ENCODE measurements at places on chromosomes 13 and 19.
A peak's percentile ranks its signal among the peaks of the same experiment; 100 is the strongest.

GRCh38 chr19:46408664-46409039 is 4.7 kb downstream of the CCDC8 start:
- no peak for DNase-seq

DNA sequence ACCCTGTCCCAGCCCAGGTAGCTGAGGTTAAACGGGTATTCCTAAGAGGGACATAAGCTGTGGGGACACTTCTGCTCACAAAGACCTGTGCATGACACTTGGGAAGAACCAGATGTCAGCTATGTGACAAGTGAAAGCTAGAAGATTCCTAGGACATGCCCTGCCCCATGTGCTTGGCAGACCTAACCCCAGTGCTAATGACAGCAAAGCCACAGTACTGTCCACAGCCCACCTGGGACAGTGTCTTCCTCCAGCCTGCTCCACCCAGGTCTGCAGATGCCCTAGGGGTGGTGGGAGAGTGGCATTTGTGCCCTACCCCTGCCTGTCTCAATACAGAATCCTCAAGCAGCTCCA is 18.4 kb upstream of the EPHX3 start:
- DNase-seq: no peak

DNA sequence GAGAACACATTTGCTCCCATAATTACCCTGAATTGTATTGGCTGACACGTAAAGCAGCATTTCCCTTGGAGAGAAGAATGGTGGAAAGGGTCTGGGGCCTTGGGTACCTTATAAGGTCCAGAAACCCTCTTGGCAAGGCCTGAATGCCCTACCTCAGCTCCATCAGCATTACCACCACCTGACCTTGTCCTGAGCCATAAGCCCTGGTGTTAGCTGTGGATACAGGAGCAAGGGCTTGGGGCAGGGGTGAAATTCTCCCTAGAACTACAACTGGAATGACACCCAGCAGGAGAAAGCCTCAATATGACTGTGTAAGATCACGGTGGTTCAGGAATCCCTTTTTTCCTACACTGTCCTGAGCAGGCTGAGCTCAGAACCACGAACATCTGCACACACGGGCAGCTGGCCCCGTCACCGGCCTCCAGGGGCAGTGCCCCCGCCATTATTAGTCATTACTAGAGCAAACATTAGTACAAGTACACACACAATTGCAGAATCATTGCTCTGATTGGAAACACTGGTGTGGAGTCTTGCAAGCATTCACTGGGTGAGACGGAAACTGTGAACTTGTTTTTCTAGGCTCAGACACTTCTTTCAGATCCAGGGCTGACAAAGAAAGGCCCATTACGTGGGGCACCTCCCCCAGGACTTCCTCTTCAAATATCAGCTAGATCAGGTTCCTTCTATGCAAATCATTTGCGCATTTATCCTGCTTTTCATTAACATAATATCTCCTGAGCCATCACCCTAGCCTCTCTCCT is 26.8 kb upstream of the MTIF3 start:
- DNase-seq: peak; percentile 17

DNA sequence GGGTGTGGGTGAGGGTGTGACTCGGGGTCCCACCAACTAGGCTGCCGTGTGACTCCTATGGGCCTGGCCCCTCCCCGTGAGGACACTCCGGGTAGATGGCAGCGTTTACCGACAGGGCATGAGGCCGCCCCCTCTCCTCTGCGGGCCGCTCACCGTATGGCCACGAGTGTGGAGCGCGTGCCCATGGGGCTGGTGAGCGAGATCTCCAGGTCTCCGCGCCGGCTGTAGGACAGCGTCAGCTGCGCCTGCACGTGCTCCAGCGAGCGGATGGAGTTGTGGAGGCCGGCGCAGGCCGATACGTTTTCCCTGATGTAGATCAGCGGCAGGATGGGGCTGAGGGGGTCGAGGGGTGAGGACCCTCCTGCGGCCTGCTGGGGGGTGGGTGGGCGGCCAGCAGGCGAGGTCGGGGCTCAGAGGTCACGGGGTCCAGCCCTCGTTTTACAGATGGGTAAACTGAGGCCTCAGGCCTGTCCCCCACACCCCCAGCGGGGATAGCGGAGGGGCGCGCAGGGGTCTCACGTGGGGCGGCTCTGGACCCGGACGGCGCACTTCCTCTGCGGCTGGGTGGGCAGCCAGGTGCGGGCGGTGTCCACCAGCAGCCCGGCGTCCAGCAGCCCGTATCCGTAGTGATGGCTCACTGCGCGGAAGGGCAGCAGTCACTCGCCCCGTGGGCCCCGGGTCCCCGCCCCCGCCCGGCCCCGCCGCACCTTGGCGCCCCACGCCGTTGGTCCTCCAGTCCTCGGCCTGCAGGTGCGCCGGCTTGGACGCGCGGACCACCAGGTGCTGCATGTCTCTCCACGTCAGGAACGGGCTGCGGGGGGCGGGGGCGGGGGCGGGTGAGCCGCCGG is 4.3 kb upstream of the C19orf25 start:
- no peak for DNase-seq

DNA sequence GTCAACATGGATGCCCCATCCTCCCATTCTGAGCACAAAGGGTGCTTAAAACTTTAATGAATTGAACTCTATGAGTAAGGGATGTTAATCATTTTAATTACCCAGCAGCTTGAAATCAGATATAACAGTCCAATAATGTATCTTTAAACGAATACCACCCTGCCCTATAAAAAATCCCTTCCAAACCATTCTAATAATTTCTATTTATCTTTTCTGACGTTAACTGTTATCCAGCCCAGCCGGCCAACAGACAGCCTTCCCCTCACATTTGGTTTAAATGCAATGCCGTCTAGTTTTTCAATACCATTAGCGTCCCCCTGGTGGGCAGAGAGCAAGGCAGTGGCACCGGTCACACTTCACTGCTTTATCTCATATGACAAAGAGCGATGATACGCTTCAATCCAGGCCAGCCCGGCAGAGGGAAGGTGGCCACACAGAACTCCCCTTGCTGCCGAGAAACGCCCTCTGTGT is 402.2 kb upstream of the ZNF507 start:
- no peak for DNase-seq

GRCh38 chr19:35696835-35697234 is 7.5 kb upstream of the ZBTB32 start:
- DNase-seq: no peak

GRCh38 chr13:27495551-27495950 is 45.2 kb upstream of the MTIF3 start:
- peak; percentile 27 for DNase-seq

- DNase-seq: no peak
Measured at GRCh38 chr13:84609716-84610115, 727.4 kb upstream of the SLITRK1 start.

DNA sequence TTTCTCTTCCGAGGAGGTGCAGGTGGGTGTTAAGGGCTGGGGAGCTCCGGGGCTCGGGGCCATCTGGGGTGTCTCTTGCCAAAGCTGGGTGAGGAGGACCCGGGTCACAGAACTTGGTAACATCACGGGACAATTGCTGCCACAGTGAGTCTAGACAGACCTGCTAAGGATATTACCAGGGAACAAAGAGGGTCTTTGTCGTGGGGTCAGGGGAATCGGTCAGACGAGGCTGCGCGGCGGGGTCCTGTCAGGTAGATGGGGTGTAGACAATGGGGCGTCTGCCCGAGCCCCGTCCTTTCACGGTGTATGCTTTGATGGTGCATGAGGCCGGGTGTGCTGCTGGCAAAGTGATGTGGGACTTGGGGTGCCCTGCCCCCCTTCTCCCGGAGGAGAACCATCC is 7.8 kb downstream of the PGPEP1 start:
- no peak for DNase-seq

- no peak for DNase-seq
Measured at GRCh38 chr19:18456974-18457373, 19.0 kb upstream of the ISYNA1 start.
